ENCODE measurements at places on chromosomes 3 and 15. TPM values are rescaled to one million over a fixed set of nuclear protein-coding genes. Genes with fewer than 3 reads are reported as not detected.

HACL1 gene
- total RNA-seq = 28.6 TPM

REC114 gene
- total RNA-seq = not detected

GCNT3 gene
- 123 TPM for total RNA-seq

SERINC4 gene
- total RNA-seq = 0.08 TPM
